ENCODE measurements at places on chromosomes 3 and 15.

DNA sequence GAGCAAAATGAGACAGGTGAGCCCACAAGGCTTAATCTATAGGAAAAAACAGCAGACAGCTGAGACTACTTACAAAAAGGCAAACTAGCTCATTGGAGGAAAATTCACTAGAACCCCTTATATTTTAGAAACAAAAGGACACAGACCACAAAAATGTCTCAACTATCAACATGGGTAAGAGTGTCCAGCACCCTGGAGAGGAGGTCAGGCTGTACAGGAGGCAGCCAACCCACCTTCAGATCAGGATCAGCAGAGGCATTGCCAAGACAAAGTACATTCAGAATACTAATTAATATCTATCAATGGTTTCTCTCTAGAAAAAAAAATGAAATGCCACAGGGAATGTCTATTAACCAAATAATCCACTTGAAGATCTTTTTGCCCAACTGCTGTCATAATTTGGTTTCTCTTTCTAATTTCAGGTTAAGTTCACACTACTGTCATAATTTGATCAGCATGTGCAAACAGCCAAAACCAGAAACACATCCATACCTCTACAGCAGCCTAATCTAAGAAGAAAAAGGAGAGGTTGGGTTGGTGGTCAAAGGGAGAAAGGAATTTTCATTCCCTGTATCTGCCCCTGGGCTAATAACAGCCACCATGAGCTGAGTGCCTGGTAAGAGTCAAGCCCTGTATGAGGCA is 26.0 kb upstream of the THBS1 start:
- no peak for DNase-seq

- peak; percentile 86 for DNase-seq
Measured at GRCh38 chr3:112635674-112636073, 5.3 kb downstream of the CCDC80 start.

DNA sequence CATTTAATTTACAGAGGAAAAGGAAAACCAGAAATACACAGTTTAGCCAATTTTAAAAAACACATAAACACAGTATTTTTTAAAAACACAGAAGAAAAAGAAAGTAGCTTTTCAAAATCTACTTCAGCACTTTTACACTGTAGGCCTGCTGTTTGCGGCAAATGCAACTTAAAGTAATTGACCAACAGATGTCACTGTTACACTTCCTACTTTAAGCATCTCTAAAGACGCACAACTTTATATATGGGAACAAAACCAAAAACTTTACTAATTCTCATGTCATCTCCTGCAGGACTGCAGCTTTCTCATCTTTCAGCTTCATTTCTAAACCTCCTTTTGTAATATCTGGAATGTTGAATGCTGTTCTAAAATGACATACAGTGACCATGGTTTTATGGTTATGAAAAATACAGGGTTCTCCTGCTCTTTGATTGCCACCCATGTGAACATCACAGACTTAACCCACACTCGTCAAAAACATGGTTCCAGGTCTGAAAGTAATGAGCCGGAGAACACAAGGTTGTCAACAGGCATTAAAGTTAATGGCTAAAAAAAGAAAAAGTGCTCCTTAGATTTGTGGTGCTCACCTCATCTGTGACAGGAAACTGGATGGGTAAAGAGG is 107.9 kb downstream of the FMN1 start:
- DNase-seq = peak; percentile 77

GRCh38 chr3:144085964-144086363 is 114.3 kb downstream of the DIPK2A start:
- peak; percentile 81 for DNase-seq

Data from cardiac muscle cell (in vitro differentiated cells and primary cell).